Central memory CD8-positive, alpha-beta T cell (primary cell): ENCODE measurements at places on chromosomes 7 and 10.

DNA sequence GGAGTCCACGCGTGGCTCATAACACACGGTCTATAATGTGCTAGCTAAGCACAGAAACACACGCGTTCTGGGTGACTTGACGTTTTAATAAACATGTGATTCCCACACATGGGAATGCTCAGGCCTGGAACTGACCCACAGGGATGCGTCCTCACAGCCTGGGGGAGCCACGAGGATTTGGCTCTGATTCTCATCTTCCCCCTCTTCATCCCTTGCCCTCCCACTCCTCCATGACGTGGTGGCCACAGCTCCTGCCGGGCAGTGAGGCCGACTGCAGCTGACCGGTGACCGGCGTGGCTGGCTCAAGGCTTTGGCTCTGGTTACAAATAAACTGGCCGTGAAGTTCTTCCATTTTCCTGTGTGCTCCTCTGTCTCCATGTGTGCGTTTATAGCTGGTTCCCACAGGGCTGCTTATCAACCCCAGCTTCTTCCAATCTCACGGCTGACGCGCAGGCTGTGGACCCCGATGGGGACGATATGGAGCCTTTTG, 40.9 kb upstream of the KLF6 start:
- no peak for DNase-seq

DNA sequence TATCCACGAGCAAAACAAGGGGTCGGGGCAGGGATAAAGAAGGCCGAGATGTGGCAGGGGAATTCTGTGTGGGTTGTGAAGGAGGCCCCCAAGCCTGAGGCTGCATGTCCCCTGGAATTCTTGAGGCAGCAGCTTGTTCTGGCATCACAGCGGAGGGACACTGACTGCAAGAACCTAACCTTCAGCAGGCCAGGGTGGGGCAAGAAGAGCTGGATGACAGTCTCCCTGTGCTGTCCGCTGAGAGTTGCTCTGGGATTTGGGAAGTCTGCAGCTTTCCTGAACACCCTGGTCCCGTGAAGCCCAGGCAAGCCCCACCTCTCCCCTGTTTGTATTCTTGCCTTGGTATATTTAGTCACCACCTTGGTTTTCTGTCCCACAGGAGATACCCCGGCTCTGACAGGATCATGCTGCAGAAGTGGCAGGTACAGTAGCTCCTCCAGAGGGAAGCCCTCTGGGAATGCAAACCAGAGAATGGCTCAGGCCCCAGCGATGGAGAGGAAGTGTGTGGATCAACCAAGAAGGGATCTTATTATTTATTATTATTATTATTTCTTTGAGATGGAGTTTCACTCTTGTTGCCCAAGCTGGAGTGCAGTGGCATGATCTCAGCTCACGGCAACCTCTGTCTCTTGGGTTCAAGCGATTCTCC, 1.9 kb upstream of the LRRC18 start:
- DNase-seq = no peak

DNA sequence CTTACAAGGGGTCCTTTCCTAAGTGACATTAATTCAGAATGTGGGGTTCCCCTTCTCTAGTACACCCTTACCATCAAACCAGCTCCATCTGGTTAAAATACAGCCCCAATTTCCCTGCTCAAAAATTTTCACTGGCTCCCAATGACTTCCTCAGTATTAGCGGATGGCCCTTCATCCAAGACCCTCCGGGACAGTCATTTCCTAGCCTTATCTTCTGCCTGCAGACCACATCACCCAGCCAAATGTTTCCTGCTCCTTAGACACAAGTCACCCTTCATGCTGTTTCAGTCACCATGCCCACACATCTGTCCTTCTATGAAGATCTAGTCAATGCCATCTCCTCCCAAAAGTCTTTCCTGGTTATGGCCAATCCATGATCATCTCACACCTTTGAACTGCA, 45.2 kb downstream of the PARD3 start:
- DNase-seq = no peak

DNA sequence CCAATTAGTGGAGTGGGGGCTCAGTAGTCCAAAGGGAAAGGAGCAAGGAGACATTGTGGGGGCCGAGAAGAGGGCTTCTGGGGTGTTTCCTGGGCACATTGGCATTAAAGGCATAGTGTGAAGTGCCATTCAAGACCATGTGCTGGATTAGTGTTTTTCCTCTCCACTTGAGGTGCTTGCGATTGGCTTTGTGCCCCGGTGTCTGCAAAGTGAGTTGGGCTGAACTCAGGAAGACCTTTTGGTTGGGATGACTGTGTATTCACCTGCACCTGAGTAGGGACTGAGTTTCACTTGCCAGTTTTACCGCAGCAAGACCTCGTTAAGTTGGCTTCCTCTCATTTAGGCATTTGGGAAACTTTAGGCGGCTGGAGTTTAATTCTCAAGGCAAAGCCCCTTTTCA, 73.0 kb downstream of the TCF7L2 start:
- no peak for DNase-seq

- DNase-seq = no peak
These were observed 52.3 kb upstream of the SEMA3D start for GRCh38 chr7:85239109-85239508.

GRCh38 chr10:71725998-71726579, 6.5 kb upstream of the C10orf105 start:
- DNase-seq = no peak

- no peak for DNase-seq
These were observed 13.8 kb downstream of the TCF7L2 start for GRCh38 chr10:112963835-112964234.

GRCh38 chr7:83866582-83866981, 217.6 kb upstream of the SEMA3E start:
- DNase-seq = no peak

DNA sequence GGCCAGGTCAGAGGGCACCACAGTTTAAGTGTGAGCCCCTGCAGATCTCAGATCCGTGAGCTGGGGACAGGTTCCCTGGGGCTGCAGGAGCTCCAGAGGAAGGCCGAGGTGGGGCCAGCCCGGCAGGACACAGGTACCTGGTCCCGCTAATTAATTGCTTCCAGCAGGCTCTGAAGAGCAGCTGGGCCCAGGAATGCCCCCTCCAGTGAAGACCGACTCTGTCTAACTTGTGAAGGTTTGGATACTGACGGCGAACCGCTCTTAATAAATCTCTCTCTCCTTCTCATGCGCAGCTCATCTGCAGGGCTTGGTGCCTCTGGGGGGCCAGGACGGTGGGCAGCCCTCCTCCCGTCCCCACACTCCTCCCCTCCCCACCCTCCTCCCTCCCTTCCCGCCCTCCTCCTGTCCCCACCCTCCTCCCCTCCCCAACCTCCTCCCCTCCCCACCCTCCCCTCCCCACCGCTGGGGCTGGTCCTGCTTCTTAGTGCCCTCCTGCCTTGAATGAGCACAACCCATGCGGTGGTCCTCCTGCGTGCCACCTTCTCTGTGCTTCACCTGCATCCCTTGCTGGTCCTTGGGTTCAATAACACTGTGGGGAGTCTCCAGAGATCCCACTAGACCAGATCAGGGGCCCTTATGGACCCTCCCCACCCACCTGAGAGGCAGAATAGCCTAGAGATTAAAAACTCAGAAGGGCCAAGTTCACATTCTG, 38.3 kb downstream of the PDGFA start:
- DNase-seq = no peak

GRCh38 chr10:87861566-87861952, 1.8 kb downstream of the KLLN start:
- no peak for DNase-seq

GRCh38 chr10:3623746-3624145, 161.3 kb downstream of the KLF6 start:
- DNase-seq = no peak

DNA sequence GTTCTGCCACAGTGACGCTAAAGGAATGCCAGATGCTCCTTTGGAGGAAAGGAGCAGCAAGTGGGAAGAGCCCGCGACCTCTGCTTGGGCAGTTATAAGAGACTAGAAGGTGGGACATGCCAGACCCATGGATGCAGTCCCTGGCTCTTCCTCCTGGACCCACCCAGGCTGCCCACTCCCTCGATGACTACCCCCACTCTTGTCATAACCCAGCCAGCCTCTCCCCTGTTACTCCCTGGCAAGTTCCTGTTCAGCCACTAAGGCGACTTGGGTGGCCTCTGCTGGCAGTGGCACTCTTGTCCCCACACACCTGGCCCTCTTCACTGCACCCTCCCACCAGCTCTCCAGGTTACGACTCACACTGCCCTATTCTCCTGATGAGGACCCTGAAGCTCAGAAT, 33.5 kb downstream of the COL13A1 start:
- no peak for DNase-seq

- DNase-seq = no peak
These were observed 11.8 kb downstream of the MMRN2 start for GRCh38 chr10:86945361-86946212.

GRCh38 chr7:112828696-112829095, 38.5 kb upstream of the TMEM168 start:
- no peak for DNase-seq

DNA sequence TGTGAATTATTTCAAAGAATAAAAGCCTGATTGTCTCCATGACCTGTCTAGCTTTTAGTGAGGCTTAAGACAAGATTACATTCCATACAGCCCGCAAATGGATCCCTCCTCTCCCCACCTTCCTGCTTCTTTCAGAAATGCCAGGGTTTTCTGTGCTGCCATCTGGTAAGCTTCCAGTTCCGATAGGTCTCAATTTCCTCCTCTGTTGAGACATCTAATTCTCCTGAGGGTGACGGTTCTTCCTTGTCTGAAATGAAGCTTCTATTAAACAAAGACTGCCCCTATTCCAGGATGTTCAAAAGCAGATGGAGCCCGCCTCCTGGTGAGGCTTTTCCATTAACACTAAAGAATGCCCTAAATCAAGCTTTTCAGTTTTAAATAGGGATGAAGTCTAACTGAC, 295.6 kb downstream of the PTPRN2 start:
- DNase-seq = no peak

- no peak for DNase-seq
These were observed 861.5 kb downstream of the ANKRD7 start for GRCh38 chr7:119086026-119086425.

DNA sequence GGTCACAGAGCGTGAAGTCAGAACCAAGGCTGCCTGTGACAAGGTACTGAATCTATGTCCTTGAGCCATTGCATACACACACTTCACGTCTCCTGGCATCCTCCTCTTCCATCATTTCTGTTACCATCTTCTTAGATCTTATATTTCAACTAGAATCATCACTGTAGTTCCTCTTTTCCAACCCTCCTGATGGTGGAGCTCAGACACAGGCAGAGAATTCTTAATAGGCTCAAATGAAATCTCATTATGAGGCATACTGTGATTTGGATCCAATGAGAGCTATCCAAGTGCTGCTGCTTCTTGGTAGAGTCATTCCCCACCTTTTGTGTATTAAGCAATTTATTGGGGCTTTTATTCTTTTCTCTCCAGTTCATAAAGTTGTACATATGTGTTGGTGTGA, 113.2 kb downstream of the CALCR start:
- no peak for DNase-seq

- no peak for DNase-seq
These were observed 31.7 kb downstream of the GALNTL5 start for GRCh38 chr7:151987748-151988529.

DNA sequence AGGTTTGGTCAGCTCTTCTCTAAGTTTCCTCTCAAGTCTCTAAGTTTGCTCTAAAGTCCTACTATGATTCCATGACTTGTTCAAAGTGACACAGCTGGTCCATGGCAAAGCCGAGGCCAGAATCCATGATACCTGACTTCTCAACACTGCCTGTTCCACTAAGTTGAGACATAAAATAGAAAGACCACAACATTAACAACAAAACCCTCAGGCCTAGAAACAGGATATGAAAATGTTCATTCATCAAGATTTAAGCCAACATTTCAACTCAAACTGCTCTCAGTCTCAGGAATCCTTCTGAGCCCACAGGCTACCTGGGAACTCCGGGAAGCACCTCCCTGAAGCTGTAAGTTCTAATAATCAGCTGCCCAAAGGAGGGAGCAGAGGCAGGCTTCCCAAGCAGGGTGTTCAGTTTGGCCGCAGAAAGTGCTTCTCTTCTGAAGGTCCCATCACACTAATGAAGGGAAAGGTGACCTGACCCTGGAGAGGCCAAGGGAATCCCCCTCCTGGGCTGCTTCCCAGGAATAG, 62.9 kb downstream of the STK17A start:
- no peak for DNase-seq

DNA sequence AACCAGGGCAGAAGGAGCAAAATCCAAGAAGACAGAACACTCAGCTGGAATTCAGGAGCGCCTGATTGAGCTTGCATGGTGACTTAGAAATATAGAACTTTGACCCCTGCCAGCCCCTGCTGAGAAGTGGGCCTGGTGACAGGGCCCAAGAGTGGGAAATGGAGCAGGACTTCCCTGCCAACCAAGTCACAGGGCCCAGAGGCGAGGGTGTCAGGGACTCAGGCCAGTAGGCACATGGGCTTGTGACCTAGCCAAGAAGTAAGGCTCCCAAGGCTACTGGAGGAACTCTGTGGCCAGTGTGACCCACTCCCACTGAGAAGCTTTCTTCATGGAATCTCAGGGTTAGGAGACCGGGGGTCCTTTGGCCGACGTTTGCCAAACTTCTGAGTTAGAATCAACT, 31.9 kb downstream of the LRRC20 start:
- no peak for DNase-seq

DNA sequence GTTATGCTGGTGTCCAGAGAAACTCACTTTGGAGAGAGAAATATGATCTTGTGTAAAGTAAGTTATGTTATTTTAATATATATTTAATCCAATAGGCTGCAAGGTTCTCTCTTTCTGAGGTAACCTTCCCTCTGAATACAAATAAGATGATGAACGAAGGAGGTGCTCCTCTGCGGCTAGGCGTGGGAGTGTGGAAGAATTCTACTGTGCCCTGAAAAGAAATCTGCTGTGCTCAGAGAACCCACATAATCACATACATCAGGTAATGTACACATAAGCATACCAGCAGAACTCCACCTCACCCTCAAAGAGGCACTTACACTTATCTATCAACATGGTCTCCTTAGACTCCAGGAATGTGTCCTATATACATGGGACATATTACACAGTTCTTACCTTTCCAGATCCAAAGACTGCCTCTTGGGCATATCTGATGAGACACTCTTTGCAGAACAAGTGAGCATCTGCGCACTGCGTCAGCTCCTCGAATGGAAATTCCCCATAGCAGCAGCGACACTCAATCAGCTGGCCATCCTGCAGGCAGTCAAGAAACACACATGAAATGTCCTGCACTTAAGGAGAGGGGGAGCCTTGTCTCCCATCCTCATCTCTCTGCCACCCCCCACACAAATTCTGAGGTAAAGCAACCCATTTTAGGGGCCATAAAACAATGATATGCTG, 66.7 kb downstream of the RNF216 start:
- DNase-seq = no peak

DNA sequence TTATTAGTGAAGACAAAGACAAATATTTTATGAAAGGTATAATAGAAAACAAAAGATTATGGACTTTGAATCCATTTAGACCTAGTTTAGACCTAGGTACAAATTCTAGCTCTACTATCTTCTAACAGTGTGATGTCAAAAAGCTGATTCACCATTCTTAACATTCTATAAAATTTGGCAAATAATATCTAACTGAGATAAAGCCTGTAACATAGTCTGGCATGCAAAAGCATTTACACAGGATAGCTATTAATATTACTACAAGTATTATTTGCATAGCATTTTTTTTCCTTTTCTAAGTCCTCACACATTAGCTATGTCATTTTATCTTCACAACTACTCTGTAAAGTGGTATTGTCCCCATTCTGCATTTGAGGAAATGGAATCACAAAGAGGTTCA, 179.6 kb upstream of the LRRTM3 start:
- no peak for DNase-seq

- DNase-seq = no peak
These were observed 233.4 kb downstream of the WDR37 start for GRCh38 chr10:1289591-1289990.
